Brain (organoid and tissue), 16 donors: ENCODE measurements at places on chromosomes 16 and 17.

GRCh38 chr16:21608639-21609328 lies 9.4 kb downstream of the METTL9 start:
- no peak for DNase-seq

DNA sequence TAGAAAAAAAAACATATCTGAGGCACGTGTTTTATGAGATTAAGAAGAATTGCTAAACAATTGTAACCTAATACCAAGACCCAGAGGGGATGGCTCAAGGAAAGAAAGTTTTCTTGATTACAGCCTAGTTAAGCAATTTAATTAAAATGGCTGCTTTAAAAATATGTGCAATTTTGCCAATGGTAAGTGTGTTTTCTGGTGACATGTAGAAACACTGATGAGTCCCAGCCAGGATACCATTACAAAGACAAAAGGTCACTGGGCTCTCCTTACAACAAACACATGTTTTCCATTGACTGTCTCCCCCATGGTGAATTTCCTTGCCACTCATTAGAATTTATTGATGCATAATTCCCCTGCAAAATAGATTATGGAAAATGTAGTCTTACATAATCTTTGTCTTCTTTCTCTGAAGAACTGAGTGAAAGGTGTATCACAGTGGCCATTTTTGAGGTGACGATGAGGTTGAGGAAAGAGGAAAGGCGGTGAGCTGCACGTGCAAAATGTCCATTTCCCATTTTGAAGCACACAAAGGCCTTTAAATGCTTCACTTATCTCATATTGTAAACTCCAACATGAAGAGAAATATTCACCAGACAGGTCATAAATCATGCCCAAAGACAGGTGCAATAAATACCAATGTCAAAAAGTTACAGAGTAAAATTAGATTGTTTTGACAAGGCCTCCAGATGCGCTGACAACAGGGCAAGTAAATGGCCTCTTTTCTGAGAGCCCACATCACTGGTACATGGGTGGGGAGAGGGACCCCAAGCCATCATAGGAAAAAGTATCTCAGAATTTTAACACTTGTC lies 696.9 kb downstream of the KCNJ2 start:
- no peak for DNase-seq

DNA sequence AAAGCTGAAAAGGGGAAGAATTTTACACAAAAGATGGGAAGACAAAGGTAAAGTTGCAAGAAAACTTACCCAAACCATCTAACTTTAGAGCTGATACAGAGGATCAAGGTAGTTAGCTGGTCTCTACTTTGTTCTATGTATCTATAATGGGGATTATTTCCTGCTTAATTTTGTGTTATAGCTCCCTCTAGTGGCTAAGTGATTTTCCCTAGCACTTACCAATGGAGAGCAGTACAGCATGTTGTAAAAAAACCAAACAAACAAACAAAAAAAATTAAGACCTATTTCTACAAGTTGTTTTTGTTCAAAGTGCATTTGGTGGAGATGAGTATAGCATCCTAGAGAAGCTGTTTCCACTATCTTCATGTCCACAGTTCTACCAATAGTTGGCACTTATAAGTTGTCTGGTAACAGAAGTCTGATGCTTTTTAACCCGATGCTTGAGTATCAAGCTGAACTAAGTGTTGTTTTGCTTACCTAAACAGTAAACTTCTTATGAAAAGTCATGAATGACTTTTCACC lies 7.5 kb downstream of the SRSF1 start:
- peak; percentile 92 for DNase-seq

- DNase-seq, result no peak
Measured at GRCh38 chr16:9097266-9098219, 6.1 kb downstream of the HAPSTR1 start.

GRCh38 chr17:50199803-50200456 lies 1.5 kb downstream of the COL1A1 start:
- no peak for DNase-seq

- DNase-seq, result no peak
Measured at GRCh38 chr16:88854306-88855111, 2.2 kb downstream of the GALNS start.

- no peak for DNase-seq
Measured at GRCh38 chr17:40477796-40478195, 23.6 kb downstream of the TNS4 start.

DNA sequence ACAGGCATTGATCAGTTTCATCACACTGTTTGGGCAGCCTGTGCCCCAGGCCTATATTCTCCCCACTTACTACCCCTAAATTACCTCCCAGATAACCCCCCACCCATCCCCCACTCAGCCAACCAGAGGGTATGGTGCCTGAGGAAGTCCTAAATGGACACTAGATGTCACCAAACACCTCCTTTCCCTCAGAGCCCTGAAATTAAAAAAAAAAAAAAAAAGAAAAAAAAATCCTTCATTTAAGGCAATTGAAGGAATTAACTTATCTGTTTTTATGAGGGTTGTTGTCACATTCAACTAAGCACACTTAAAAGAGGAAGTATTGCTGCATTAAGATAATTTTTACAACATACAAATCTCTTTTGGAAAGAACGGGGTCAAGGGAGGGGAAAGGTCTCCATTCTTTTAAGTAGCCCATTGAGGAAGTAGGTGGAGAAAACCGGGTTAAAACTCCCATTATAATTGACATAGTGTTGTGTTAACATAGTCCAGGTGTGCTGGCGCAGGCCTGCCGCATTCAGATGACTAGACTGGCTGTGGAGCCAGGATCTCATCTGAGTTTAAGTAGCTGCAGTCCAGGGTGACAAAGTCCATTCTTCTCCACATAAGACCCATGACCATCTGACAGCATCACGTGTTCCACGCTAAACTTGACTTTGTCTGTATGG lies 46.3 kb downstream of the SNX11 start:
- DNase-seq, result peak; percentile 66

GRCh38 chr16:21301895-21302291 lies 23.8 kb upstream of the CRYM start:
- DNase-seq, result no peak

DNA sequence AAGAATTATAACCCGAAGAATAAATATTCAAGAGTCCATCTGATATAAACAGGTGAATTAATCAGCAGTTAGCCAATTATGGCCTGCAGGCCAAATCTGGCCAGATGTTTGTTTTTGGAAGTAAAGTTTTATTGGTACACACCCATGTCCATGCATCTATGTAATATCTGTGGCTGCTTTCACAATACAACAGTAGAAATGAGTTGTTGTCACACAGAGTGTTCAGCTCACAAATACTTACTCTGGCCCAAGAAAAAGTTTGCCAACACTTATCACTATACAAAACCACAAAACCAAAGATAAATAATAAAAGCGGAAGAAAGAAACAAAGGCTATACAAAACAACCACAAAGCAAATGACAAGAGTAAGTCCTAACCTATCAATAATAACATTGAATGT lies 109.4 kb downstream of the CDYL2 start:
- DNase-seq, result no peak

GRCh38 chr16:84357191-84357651 lies 11.1 kb upstream of the ATP2C2 start:
- peak; percentile 45 for DNase-seq

GRCh38 chr16:56272583-56272894 lies 81.2 kb downstream of the GNAO1 start:
- DNase-seq, result no peak

DNA sequence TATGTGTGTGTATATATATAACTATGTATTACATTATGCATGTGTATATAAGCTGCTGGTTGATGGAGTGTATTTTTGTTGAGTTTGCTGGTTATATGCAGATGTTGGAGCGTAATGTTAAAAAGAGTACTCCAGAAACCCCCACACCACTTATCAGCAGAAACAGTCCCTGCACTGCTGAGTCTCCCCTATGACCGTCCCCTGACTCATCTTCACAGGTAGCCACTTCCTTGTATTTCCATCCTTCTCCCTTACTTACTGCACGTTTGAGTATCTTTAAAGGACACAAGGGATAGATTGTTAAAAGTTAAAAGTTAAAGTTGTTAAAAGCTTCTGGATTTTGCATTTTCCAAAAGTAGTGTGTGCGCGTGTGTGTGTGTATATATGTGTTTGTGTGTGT lies 853.9 kb upstream of the EEF2KMT start:
- no peak for DNase-seq

DNA sequence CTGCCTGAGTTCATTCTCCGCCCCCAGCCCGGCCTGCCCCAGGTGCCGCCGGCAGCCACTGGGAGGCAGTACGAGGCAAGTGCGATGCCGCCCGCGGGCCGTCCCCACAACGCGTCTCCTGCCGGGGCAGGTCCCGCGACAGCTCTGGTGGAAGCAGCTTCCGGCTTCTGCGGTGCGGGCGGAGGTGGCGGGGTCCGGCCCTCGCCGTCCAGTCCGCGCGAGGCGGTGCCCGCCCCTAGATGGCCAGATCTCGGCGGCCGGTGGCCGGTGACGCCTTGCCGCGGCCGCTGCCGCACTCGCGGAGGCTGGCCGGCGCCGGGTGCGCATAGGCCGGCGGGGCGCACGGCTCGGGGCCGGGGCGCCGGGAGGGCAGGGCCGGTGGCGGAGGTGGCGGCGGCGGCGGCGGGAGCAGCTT lies 1.8 kb downstream of the GJD3 start:
- DNase-seq, result peak; percentile 76

DNA sequence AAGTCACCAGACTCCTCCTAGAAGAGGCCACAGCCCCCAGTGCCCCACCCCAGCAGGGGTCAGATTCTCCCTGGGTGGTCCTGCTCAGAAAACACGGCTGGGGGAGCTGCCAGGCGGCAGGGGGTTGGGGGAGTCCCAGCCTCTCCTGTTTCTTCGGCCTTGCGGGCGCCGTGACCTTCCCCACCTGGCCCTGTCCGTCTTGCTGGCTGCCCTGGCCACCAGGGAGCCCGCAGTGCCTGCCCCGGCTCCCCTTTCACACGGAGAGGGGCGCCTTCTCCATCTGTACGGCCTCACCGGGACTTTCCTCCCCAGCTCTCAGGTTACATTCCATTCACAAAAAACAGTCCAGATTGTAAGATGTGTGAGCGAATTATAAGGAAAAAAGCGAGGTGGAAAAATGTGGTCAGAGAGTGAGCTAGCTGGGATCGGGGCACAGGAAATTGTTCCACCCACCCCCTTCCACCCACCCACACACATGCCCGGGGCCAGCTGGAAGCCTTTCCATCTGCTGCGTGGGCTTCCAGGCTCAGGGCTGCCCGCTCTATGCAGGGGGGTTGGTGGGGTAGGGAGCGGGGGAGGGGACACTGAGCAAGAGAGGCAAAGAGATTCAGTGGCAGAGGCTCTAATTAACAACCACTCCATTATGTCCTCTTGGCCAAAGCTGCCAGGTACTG lies 14.6 kb upstream of the CIBAR2 start:
- DNase-seq, result peak; percentile 74

DNA sequence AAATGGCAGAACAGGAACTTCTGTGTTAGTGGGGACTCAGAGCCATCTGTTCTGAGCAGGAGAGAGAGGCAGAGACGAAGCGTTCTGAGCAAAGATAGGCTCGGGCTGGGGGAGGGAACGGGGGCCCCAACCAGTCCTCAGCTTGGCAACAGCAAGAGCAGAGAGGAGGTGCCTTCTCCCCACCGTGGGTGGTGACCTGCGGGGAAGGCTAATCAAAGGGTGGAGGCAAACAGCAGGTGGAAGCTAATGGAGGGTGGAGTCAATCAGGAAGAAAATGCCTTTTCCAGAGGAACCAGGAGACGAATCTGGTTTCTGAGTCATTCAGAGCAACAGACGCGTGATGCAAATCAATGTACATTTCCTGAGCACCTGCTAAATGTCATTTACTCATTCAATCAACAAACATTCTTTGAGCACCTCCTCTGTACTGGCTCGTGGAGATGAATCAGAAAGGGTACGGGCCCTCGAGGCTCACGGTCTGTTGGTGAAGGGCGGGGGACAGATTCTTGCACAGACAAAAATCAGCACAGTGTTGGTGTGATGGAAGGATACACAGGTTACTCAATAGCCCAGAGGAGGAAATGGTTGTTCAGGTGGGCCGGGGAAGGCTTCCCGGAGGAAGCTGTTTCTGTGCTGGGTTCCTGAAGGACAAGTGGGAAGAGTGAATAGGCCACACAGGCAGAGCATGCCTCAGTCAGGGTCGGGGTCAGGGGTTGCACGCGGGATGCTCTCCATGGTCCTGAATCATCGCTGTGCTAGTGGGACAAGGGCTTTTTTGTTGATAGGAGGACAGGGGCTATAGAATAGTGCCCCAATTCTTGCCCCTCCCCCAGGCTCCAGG lies 5.7 kb upstream of the SPNS2 start:
- no peak for DNase-seq

- DNase-seq, result peak; percentile 72
Measured at GRCh38 chr17:81427173-81428120, 32.2 kb downstream of the BAHCC1 start.

DNA sequence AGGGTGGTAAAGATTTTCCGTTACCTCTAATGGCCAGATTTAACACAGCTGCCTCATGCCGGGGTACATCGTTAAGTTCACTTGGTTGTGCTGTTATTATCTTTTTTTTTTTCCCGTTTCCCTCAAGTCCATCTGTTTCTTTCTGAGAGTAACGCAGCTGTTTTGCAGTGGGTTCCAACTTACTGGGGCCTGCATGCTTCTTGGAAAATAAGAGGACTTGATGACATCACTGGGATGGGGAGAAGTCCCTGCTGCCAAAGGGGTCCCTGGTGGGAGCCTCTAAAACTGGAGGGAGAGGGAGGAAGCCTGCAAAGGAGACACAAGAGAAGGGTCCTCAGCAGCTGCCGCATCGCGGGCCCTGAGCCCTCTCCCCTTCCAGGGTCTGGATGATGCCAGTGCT lies 77.8 kb upstream of the NOL11 start:
- peak; percentile 40 for DNase-seq

DNA sequence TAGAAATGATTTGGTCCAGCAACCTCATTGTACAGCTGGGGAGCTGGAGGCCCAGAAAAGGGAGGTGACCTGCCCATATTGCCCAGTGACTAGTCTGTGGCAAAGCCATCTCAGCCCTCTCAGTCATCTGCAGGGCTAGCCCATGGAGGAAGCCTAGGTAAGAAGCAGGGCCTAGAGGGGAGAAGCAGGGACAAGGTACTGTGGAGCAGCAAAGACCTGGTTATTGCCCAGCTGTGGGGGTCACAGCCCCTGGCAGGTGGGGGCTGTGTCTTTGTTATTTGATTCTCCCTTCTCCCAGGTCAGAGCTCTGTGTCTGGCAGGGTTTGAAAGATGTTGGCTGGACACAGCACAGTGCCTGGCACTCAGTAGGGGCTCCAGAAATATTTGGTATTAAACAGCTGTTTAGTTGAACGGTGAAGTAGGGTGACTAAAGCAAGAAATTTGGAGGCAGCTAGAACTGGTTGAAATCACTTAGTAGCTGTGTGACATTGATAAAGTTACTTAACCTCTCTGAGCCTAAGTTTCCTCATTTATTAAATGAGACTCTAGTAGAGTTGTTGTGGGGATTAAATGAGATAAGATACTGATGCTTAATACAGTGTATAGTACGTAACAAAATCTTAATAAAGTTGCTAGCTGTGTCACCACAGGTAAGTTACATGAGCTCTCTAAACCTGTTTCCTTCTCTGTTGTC lies 17.3 kb downstream of the CCR7 start:
- DNase-seq, result no peak

- no peak for DNase-seq
Measured at GRCh38 chr17:43380307-43380706, 18.5 kb upstream of the ARL4D start.

DNA sequence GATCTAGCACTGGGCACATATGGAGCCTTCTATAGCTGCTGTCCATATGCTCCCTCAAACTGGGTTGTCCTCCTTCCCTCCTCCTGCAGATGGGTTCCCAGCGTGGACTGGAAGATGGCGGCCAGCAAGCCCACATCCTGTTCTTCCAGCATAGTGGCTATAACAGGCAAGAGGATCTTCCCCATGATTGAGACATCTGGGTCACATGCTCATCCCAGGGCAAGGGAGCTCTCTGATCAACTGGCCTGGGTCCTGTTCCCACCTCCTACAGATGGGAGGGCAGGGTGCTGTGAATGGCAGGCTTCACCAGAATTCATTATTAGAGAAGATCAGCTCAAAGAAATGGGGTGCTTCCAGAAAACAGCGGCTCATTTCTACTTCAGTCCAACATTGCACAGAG lies 210.2 kb downstream of the PARN start:
- no peak for DNase-seq
